ENCODE measurements at places on chromosomes 3 and 15.

DNA sequence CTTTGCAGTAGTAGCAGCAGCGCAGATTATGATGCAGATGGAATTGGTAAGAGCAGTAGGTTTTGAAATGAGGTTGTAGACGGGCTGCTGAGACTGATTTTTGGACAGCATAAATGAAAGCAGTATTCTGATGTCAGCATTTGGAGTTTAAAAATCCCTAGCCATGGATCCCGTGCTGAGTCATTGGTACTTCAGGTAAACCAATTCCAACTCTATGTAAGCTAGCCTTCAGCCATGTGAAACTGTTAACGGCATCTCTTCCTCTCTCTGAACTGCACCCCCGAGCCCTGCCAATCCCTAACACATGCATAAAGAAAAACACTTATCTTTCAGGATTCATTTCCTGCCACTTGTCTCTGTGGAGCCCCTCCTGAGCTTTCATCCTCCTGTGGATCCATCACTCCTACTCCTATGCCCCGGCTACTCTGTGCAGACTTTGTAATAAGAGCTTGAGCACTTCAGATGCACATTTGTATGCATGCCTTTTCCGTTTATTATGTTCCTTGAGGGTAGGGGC is 119.0 kb downstream of the AKAP13 start:
- H3K27me3 ChIP-seq, result no peaks in the 10 kb centered on the region
- no peaks in the 10 kb centered on the region for H3K36me3 ChIP-seq
- H3K27ac ChIP-seq, result no peak overlapping the region
- no peak overlapping the region for H3K4me3 ChIP-seq
- H3K4me1 ChIP-seq, result no peaks in the 10 kb centered on the region

GRCh38 chr15:29008846-29009245 is 123.1 kb downstream of the APBA2 start:
- DNase-seq, result no peak
- no peaks in the 10 kb centered on the region for H3K27me3 ChIP-seq
- no peaks in the 10 kb centered on the region for H3K36me3 ChIP-seq
- no peak overlapping the region for H3K27ac ChIP-seq

GRCh38 chr15:73845907-73846306 is 27.5 kb upstream of the TBC1D21 start:
- DNase-seq, result no peak
- no peaks in the 10 kb centered on the region for H3K36me3 ChIP-seq
- H3K27ac ChIP-seq, result no peak overlapping the region

DNA sequence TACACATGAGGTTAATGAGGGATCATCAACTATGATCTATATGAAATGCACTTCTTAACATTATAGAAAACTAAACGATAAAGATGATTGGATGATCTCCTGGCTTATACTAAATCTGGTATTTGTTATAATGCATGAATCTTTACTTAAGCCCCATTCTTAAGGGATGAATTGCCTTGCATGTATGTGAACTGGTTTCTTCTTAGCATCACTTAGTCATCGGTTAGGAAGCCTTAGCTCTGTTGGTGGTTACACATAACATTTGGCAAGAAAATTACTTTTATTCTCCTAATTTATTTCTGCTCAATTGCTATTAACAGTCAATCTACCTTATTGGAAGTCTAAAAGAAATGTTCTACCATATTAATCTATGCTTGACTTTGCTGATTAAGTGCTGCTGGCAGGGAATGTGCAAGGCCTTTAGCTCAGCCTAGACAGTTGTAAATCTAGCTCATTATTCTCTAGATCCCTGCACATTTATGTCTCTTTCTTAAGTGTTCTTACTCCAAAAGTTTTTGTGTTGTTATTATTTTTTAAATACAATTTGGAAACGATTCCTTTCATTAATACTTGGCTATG is 356.0 kb downstream of the ZPLD1 start:
- no peak overlapping the region for H3K4me3 ChIP-seq
- no peak overlapping the region for H3K27ac ChIP-seq
- no peaks in the 10 kb centered on the region for H3K36me3 ChIP-seq

DNA sequence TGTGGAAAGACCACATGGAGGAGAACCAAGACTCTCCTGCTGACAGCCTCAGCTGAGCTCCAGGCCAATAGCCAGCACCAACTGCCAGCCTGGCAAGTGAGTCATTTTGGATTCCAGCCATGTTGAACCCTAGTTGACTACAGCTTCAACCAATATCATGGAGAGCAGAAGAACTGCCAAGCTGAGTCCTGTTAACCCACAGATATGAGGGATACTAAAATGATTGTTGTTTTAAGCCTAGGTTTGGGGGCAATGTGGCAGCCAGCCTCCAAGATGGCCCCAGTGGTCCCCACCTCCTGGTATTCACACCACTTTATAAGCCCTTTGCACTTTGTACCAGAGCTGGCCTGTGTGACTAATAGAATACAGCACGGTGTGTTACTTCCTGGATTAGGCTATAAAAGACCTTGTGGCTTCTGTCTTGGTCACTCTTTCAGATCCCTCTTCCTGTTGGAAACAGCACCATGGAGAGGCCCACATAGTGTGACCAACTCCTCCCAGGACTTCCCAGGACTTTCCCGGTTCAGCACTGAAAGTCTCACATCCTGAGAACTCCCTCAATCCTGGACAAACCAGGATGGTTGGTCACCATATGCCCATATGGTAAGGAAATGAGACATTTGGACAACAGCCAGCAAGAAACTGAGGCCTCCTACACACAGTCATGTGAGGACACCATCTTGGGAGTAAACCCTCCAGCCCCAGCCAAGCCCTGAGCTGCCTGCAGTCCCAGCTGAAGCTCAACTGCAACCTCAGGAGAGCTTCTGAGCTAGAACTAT is 32.4 kb upstream of the CDV3 start:
- H3K27ac ChIP-seq, result no peak overlapping the region
- no peaks in the 10 kb centered on the region for H3K27me3 ChIP-seq
- H3K4me3 ChIP-seq, result no peak overlapping the region

- no peaks in the 10 kb centered on the region for H3K36me3 ChIP-seq
- H3K27ac ChIP-seq, result no peak overlapping the region
- no peaks in the 10 kb centered on the region for H3K27me3 ChIP-seq
These were observed 701.5 kb downstream of the ZNF385D start for GRCh38 chr3:21049334-21050062.

DNA sequence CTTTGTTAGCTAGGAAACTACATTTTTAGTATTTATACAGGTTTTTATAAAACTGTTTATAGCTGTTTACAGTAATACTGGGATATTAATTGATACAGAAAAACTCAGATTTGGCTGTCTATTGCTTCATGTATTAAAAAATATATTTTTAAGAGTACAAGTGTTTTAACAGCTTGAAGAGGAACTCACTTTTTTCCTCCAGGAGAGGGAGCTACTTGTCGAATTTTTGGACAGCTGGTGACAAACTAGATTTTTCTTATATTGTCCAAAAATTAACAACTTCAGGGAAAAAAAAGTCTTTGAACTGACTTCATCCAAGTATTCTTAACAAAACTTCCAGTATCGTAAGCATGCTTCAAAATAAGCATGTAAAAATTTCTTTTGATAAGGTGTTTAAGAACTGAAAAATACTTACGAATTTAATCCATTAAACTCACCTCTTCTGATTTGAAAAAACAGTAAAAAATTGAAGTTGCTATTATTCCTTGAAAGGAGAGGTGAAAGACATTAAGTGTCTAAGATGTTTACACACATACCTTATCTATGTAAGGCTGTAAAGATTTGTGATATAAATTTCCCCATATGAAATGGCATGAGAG is 4.0 kb downstream of the DIPK2A start:
- H3K36me3 ChIP-seq, result no peaks in the 10 kb centered on the region
- peaks cover 54% of the 10 kb centered on the region for H3K4me1 ChIP-seq
- no peaks in the 10 kb centered on the region for H3K27me3 ChIP-seq
- peak; percentile 67 for DNase-seq
- H3K4me3 ChIP-seq, result no peak overlapping the region

GRCh38 chr15:77656294-77656693 is 23.6 kb upstream of the LINGO1 start:
- no peaks in the 10 kb centered on the region for H3K27me3 ChIP-seq
- no peak overlapping the region for H3K27ac ChIP-seq
- peak; percentile 29 for DNase-seq
- no peaks in the 10 kb centered on the region for H3K36me3 ChIP-seq
- H3K4me1 ChIP-seq, result peaks cover 17% of the 10 kb centered on the region

- no peak overlapping the region for H3K27ac ChIP-seq
- peak; percentile 17 for DNase-seq
- H3K4me1 ChIP-seq, result no peaks in the 10 kb centered on the region
- H3K27me3 ChIP-seq, result no peaks in the 10 kb centered on the region
- no peaks in the 10 kb centered on the region for H3K36me3 ChIP-seq
These were observed 181.8 kb downstream of the PDCD6IP start for GRCh38 chr3:33980252-33980651.

- DNase-seq, result peak; percentile 95
- H3K4me1 ChIP-seq, result peaks cover 4% of the 10 kb centered on the region
- no peak overlapping the region for H3K27ac ChIP-seq
- H3K4me3 ChIP-seq, result no peak overlapping the region
- H3K27me3 ChIP-seq, result no peaks in the 10 kb centered on the region
These were observed 24.5 kb downstream of the MB21D2 start for GRCh38 chr3:192892981-192893700.

DNA sequence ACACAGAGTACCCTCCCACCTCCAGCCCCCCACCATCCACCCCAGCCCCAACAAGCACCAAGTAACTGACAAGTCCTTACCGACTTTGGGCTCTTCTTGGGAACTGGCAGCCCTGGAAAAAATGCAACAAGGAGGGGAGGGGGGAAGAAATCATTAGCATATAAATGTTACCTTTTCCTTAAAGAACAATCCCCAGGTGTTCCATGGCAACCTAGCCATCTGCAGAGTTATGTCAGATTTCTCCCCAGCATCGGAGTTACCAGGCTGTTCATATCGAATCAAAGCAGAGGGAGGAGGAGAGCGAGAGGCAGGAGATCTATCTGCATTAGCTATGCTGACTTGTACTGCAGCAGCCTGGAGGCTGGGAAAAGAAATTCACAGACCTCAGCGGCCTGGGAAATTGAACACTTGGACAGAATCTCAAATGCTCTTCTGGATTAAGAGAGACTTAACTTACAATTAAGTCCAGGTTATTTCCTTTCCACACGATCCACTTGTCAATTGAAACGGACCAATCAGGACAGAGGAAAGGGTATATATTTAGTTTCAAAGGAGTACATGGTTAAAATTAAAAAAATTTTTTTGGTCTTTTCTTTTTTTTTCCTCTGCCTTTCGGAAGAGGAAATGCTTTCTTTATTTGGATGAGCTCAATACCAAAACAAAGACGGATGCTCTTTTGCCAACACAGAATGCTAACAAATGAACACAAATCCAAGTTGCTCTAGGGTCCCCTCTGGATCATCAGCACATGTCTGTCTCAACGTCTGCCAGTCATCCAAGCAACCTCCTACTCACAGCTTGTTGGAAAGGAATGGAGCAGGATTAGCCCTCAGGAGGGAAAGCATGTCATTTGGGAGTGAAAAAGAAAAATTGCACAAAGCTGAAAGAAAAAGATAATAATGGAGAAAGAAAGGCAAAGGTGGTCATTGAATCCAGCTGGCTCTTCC is 637.1 kb downstream of the MAGI1 start:
- H3K36me3 ChIP-seq, result no peaks in the 10 kb centered on the region
- no peaks in the 10 kb centered on the region for H3K4me1 ChIP-seq
- no peak overlapping the region for H3K4me3 ChIP-seq
- DNase-seq, result no peak

DNA sequence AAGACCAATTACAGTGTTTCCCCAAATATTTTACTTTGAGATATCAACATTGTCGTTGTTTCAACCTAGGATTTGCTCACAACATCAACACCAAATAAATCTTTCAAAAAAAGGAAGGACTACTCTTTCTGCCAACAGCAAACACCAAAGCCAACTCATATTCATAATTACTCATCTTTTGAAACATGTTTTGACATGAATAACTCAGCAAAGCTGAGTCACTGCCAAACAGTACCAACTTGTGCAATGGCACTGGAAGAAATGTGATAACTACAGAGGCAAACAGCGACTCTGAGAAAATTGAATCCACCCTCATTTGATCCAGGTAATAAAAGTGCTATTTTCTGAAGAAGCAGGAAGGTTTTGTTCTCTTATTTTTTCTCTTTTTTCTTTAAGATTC is 67.2 kb downstream of the PEX5L start:
- H3K4me1 ChIP-seq, result no peaks in the 10 kb centered on the region
- no peak overlapping the region for H3K27ac ChIP-seq
- peaks cover 38% of the 10 kb centered on the region for H3K27me3 ChIP-seq

DNA sequence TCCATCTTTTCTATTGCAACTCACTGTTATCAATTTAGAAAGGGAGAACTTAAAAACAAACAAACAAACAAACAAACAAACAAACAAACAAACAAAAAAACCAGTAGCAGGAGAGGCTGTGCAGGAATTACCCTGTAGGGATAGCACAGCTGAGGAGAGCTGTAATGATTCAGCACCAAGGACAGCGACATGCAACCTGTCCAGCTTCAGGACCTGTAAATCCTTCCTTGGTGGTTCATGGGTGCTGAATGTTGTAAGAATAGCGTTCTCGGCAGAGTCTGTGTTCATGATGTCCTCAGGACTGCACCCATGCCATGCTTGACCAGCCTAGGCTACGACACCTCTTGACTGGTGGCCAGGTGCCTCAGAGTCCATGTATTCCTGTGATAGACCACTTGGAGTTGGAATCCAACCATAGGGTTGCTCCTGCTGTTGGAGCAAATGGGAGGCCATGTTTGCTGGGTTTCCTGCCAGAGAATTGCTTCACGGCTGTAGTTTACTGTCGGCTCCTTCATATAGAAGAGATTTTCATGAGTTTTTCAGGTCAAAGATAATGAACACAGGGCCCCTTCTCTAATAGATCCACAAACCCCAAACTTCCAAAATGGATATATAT is 65.9 kb downstream of the CACNA2D3 start:
- H3K4me1 ChIP-seq, result no peaks in the 10 kb centered on the region
- no peaks in the 10 kb centered on the region for H3K36me3 ChIP-seq
- H3K4me3 ChIP-seq, result no peak overlapping the region
- H3K27me3 ChIP-seq, result no peaks in the 10 kb centered on the region
- DNase-seq, result peak; percentile 76
- no peak overlapping the region for H3K27ac ChIP-seq

GRCh38 chr15:60899322-60899966 is 329.7 kb downstream of the RORA start:
- no peak for DNase-seq
- no peaks in the 10 kb centered on the region for H3K4me1 ChIP-seq
- H3K27me3 ChIP-seq, result no peaks in the 10 kb centered on the region
- H3K27ac ChIP-seq, result no peak overlapping the region
- H3K4me3 ChIP-seq, result no peak overlapping the region
- no peaks in the 10 kb centered on the region for H3K36me3 ChIP-seq

DNA sequence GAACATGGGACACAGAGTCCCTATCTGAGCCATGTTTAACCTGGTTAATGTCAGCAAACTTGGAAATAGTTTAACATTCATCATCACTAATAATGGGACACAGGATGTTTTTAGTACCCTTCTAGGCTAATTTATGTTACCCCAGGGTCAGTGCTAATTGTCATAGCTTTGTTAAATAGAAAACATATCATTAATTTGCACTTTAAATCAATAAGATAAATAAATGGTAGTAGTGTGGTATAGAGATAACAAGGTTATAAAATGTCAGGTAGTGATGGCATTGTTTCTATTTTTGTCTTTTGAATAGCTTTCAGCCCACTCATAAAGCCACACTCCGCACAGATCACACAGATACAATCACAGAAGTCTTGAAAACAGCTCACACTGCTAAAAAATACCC is 534.9 kb downstream of the MECOM start:
- no peak for DNase-seq
- H3K36me3 ChIP-seq, result peaks cover 11% of the 10 kb centered on the region
- no peaks in the 10 kb centered on the region for H3K4me1 ChIP-seq
- no peak overlapping the region for H3K4me3 ChIP-seq
- H3K27me3 ChIP-seq, result no peaks in the 10 kb centered on the region

- H3K27me3 ChIP-seq, result no peaks in the 10 kb centered on the region
- H3K27ac ChIP-seq, result no peak overlapping the region
- no peak overlapping the region for H3K4me3 ChIP-seq
These were observed 522.1 kb downstream of the UNC13C start for GRCh38 chr15:54500330-54500729.

Data from common myeloid progenitor, CD34-positive (primary cell).